ENCODE measurements at places on chromosomes 5 and 9.

- DNase-seq = no peak
Observed at GRCh38 chr9:122008559-122008958, 84.5 kb downstream of the TTLL11 start.

DNA sequence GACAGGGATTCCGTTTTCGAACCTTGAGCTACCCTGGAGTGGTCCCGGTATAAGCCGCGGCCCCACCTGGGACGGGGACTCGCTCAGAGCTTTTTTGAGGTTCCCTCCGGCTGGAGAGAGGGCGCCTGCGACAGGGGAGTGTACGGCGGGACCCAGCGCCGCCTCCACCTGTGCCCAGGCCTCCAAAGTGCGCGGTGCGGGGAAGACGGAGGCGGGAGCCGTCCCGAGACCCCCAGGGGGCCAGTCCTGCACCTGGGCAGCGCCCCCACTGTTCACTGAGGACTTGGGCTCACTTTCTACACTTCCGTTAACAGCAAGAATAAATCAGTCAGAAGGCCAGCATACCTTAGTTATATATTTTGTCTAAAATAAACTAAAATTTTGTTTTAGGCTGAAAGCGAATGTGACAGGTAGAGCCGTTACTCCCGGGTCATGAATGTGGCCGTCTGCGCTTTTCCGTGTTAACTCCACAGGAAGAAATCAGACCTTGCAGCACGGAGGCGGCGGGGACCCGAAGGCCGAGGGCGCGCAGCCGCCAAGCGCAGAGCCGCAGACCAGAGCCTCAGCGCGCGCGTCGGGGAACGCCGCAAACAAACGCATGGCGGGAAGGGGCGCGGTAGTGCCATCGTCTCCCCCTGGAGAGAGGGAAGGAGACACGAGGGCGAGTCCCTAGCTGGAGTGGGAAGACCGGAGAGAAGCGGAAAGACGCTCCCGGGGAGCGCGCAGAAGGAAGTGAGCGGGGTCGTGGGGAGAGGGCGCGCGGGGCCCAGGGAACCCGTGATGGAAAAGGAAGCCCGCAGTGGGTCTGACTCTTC, 14.1 kb downstream of the TRIM7 start:
- no peak for DNase-seq

- no peak for DNase-seq
Observed at GRCh38 chr5:28707706-28708105, 1669.3 kb upstream of the CDH9 start.

DNA sequence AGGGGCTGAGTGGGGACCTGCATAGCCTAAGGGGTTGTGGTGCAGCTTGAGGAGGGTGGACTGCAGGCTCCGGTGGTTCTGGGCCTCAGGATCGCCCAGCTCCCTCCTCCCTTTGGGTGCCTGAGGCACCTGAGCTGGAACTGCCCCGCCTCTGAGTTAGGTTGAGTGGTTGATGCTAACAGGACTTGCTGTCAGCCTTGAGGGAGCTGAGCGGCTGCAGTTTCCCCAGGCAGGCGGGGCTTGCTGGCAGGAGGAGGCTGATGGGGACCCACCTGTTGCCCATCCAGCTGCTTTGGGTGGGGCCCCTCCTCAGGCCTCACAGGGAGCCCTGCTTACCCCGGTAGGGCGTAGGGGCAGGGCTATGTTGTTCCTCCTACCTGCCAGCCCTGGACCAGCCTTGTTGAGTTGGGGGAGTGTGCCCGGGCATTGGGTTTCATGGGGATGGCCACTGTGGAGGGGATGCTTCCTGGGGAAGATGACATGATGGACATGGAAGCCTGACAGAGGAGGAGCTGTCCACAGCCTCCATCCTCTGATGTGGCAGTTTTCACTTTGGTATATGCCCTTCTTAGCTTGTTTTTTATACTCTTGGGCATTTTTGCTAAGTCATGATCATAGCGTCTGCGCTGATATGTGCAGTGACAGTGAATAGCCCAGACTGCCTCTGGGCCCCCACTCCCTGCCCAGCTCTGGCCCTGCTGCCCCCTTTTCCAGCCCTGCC, 14.3 kb downstream of the WNK2 start:
- DNase-seq = no peak

DNA sequence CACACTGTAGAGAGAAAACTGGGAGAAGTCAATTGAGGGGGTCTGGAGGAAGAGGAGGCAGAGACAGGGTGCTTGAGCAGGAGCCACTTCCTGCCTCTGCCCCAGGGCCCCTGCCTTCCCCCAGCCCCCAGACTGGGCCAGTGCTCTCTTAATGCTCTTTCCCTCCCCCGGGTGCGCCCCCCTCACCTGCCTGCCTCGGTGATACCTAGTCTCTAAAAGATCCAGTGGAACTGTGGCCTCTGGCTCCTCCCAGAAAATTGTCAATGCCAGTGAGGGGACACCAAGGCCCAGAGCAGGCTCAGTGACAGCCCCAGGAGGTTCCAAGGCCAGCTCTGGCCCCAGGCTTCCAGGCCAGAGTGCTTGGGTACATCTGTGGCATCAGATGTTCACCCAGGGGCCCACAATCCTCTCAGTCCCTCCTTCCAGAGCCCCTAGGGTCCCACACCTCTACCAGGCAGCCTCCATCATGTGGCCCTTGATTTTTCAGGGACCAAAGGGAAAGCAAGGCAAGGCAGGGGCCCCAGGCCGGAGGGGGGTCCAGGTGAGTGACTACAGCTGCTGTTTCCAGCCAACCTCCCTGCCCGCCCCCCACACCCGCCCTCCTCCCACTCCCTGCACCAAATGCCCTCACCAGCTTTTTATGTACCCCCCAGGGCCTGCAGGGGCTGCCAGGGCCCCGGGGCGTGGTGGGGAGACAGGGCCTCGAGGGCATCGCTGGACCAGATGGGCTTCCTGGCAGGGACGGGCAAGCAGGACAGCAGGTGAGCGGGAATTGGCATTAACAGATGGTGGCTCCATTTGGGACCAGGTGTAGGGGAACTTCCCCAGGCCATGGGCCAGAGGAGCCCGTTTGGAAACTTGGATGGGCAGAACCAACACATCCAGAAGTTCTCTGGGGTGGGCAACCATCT, 33.1 kb upstream of the ORM1 start:
- DNase-seq = no peak

DNA sequence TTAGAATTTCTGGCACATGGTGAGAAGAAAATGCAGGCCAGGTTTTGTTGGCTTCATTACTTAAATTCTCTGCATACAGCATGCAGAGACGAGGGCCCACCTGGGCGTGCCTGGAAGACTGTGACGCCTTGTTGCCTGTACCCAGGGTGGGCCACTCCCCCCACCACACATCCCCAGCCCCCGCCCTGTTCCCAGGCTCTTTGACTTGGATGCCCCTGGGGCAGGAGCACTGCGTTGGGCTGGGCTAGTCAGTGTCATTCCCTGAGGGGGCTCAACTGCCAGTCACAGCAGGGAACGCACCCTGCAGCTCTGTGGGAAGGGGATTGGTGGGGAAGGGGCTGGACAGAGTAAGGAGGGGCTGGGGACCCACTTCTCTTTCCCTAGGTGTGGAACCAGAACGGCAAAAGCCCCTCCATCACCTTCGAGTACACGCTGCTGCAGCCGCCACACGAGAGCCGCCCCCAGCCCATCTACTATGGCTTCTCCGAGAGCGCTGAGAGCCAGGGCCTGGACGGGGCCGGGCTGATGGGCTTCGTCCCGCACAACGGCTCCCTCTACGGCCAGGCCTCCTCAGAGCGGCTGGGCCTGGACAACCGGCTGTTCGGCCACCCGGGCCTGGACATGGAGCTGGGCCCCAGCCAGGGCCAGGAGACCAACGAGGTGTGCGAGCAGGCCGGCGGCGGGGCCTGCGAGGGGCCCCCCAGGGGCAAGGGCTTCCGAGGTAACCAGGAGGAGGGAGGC, 19.6 kb downstream of the ADAMTSL2 start:
- no peak for DNase-seq

DNA sequence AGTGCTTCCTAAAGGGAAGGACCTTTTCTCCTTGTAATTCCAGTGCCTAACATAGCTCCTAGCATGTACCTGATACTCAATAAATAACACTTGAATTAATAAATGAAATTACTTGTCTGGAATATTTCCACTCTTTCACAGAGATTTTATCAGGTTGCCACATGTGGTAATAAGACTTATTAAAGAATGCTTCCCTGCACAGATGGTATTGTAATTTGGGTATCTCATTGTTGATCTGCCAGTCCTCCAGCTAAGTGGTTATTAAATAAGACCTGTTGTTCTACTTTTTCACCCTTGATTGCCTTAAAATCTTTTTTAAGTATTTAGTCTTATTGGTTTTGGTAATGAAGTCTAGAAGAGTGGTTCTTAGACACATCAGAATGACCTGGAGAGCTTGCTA, 28.1 kb upstream of the CETN3 start:
- DNase-seq = no peak

DNA sequence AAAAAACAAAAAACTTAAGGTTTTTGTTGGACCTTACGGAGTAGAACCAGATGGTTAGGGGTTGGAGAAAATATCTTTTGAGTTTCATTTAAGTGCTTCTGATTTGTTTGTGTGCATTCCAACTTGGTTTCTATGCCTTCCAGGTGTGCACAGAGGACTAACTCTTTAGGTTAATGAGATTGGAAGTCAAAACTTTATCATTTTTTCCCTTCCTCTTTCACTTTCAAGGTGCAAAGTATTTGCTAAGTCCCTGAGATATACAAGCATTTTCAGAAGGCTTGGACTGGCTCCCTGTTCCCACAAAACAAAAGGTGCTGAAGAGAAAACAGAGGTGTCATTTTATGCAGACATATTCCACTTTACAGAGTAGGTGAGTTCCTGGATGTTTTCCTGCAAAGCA, 30.3 kb upstream of the CER1 start:
- no peak for DNase-seq

DNA sequence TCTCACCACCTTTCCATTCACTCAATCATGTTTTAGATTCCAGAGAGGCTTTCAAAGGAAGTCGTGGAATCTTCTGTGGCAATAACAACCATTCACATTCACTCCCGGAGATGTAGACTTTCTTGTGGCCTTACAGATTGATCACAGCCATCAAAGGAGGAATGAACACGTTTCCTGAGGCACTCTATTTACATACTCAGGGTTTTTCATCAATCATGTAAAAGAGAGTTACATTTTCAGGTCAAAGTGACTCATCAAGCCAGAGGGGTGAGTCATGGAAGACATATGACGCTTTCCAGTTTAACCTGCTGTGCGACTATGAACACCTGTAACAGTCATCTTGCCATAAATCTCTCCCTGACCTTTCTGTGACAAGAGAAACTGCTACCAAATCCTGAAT, 39.3 kb upstream of the RAD23B start:
- no peak for DNase-seq

DNA sequence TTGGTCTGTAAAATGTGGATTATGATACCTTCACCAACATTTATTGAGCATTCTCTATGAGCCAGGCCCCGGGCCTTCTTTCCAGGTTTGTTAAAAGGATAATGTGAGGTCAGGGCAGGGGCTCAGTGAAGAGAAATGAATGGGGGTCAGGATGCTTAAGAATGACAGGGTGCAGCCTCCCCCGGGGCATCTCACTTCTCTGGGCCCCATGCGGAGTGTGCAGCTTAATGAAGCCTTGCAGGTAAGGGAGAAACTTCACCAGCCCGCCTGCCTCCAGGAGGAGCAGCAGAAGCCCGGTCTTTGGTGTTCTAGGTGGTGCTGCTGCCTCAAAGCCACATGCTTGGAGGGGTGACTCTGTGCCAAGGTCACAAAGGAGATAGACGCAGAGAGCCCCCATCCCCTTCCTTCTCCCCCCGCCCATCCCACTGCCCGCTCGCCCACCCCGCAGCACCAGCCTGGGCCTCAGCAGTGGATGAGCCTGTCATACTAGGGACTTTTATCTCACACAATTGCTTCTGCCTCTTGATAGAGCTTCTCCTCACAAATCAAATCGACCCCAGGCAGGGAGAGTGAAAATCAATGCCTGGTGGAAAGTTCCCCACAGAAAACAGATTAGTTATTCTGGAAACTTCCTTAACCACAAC, 244.8 kb downstream of the PBX3 start:
- no peak for DNase-seq

- DNase-seq = no peak
Observed at GRCh38 chr5:133106761-133107572, 55.2 kb downstream of the HSPA4 start.

DNA sequence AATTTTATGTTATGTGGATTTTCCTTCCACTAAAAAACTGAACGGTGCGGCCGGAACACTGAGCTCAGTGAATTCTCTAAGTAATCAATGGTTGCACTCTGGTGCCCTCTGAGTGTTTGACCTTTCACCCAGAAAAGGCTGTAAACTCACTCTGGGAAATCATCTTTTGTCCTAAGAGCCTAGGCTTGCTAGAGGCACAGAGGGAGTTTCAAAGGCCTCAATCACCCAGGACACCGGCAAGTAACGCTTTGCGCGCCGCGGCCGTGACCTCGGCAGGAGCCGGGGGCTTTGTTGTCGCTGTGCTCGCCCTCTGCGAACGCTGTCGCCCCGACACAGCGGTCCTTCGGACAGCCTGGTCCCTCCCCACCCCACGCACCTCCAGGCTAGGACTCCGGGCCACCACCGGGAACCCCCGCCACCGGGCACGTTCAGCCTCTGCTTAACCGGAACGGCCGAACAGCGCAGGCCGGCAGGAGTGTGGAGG, 703 bp downstream of the ISCA1 start:
- no peak for DNase-seq

GRCh38 chr5:88882276-88883038, 527 bp downstream of the MEF2C start:
- DNase-seq = no peak

DNA sequence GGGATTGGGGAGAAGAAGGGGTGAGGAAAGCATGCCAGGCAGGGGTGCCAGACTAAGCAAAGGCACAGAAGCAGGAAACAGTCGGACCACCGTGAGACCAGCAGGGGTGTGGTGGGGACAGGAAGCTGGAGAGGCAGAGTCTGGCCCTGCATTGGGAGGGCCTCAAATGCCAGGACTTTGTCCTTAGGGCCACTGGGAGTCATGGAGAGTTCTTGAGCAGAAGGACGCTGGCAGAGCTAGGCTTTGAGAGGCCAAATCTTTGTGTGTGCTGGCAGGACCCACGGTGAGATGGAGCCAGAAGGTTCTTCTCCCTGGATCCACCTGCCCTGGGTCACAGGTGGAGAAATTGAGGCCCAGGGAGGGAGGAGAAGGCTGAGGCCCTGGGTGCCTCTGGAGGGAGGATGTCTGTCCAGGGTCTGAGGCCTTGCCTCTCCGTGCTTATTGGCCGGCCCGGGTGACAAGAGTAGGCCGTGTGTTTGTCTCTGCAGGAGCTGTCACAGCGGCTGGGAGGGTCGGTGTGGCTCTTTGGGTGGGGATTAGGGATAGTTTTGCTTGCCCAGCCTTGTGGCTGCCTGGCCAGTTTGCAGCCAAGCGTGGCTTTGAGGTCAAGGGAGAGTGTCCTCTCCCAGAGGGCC, 1.8 kb upstream of the ENG start:
- DNase-seq = no peak

- DNase-seq = no peak
Observed at GRCh38 chr9:126625329-126626126, 11.8 kb downstream of the LMX1B start.

- DNase-seq = peak; percentile 29
Observed at GRCh38 chr5:176185133-176185733, 53.0 kb upstream of the SIMC1 start.

- DNase-seq = no peak
Observed at GRCh38 chr5:40436535-40437237, 243.0 kb upstream of the PTGER4 start.

- no peak for DNase-seq
Observed at GRCh38 chr9:122090981-122091380, 2.1 kb downstream of the TTLL11 start.

GRCh38 chr9:119802621-119803020, 433.4 kb upstream of the BRINP1 start:
- DNase-seq = no peak

Data from HFF-Myc (cell line).